ENCODE measurements at places on chromosomes 13 and 19.

GRCh38 chr19:7263066-7263465 is 31.1 kb downstream of the INSR start:
- no peak for DNase-seq

DNA sequence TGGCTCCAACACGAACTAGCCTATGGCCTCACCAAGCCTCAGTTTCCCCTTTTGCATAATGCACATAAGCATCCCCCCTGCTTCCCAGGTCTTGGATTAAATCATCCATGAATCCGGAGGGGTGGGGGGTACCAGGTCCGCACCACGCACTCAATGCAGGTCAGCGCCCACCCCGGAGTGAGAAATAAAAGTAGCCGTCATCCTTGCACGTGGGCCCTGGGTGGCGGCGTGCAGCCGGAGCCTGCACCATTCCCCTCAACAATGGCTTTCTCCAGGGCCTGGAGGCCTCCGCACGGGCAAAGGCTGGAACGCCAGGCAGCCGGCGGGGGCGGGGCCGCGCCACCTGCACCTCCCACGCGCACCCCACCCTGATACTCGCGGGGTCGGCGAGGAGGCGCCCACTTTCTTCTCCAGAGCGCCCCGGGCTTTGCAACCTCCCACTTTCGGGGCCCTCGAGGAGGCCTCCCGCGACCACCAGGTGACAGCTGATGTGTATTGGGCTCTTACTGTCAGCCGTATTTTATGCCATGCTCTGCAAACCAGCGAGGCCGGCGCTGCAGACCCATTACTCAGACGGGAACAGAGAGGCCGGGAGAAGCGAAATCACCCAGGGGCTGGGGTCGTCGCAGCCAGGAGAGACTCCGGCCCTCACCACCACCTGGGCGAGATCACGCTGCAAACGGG is 767 bp upstream of the GADD45B start:
- peak; percentile 70 for DNase-seq

DNA sequence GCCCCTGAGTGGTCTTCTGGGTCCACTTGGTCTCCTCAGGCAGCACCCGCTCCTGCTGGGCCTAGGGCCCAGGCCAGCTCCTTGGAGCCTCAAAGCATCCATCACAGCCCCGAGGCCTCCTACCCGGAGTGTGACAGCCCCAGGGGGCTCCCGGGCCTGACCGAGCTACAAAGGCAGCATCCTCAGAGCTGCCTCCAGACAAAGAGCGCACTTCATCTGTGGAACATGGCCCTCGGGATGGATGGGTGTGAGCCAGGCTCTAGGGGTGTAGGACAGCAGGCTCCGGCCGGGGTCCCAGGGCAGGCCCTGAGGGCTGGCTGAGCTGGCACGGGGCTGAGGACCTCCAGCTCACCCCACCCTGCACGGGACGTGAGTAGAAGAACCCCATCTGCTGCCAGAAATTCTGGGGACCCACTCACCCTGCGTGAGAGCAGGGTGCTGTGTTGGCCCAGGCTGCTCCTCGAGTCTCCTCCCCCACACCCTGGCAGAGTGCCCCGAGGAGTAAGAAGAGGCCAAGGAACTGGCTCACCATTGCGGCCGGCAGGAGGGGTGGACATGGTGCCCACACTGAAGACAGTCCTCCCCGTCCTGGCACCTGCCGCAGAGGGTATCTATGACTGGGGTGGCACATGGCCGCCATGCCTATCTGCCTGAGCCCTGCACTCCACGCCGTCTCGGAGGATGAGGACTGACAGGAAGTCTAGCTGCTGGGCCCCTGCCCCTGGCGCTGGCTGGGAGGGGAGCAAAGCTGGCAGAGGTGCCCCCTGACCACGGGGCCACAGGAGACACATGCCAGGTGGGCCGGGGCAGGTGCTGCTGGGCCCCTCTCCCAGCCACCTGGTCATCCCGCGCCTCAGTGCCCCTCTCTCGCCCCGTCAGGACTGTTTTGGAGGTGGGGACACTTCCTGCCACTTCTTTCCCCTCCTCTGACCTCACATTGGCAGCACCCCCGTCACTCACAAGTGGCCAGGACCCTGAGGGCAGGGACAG is 22.3 kb downstream of the CEBPG start:
- no peak for DNase-seq

- DNase-seq, result no peak
Observed at GRCh38 chr19:7326105-7326877, 22.4 kb upstream of the ARHGEF18 start.

DNA sequence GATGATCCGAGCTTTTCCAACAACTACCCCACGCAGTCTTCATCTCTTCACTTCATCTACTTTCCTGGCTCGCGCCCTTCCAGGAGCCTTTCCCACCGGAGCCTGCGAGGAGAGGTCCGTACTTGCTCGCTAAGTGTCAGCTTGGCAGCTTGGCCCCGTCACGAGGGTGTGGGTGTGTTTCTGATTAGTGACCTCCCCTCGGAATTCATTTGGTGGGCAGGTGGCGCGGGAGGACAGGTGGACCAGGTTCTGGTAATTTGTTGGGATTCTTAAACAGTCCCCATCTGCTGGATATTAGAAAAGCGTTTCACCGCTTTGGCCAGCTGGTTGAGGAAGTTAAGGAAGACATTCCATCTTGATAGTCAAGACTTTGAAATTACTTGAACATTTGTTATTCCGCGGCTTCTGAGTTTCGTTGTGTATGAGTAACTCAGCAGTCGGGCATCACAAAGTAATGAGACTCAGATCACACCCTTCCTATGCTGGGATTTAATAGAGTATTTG is 515 bp downstream of the UFM1 start:
- DNase-seq, result peak; percentile 85

DNA sequence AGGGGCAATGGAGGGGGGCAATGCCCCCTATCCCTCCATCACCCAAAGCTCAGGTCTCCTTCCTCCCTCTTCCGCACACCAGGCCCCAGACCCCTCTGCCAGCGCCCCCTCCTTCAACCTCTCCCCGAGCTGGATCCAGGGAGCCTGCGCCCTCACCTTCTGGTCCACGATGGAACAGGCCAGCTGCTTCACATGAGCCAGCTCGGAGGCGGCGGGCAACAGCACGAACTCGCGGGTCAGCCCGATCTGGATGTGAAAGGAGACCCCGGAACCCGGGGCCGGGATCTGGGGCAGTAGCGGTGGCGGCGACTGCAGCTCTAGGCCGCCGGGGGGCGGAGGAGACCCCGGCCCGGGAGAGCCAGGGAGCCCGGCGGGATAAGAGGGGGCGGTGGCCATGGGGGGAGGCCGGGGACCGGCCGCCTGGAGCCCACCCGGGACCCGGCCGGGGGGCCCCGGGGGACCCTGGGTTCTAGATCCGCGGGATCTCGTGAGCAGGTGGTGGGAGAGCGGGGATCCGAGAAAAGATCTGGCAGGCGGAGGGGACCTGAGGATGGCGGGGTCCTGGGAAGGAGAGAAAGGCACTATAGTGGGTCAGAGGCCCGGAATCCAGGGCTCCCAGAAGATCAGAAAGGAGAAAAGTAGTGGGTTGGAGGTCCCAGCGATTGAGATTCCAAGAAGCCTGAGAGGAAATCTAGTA is 791 bp downstream of the PRKD2 start:
- DNase-seq, result no peak

DNA sequence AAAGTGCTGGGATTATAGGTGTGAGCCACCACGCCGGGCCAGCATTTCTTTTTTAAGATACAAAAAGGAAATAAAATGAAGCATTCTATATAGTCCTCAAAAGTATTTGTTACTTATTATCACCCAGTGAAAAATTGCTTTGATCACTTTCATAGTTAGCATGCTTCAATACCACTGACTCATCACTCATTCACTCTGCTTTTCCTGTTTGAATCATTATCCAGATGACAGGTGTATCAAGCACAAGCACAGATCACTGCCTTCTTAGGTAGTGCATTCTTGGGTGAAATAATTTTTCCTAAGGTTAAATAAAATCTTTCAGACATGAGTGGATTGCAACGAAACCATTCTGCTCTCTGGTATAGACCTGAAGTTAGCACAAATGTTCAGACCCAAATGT is 35.8 kb upstream of the SPART start:
- DNase-seq, result no peak

- no peak for DNase-seq
Observed at GRCh38 chr19:41356984-41357739, 3.4 kb upstream of the TGFB1 start.

DNA sequence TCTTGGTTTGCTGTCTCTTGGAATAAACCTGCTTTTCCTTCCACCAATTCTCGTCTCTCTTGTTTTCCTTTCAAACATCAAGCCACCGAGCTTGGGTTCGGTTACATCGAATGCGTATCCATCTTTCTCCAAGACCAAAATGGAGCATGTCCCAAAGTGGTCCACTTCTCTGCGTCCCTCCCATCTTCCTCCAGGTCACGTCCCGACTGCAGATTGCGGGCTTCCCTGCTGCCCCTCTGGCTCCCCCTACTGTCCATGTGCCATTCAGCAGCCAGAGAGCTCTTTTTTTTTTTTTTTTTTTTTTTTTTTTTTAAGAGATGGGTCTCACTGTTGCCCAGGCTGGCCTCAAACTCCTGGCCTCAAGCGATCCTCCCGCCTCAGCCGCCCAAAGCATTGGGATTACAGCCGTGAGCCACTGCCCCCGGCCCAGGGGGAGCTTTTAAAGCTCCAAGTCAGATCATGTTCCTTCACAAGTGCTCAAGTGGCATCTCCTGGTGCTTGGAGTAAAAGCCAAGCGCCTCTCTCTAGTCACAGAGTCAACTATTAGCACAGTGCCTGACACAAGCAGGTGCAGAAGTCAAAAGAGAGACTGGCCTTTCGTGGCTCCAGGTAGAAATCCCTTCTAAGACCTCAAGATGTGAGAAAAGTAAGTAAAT is 10.0 kb downstream of the COL5A3 start:
- peak; percentile 83 for DNase-seq

GRCh38 chr19:53463263-53463662 is 4.3 kb upstream of the ZNF813 start:
- peak; percentile 43 for DNase-seq
